Effector memory CD4-positive, alpha-beta T cell (primary cell): ENCODE measurements at places on chromosomes 2 and 18.

GRCh38 chr2:105617631-105618350 lies 126.9 kb upstream of the NCK2 start:
- no peak for DNase-seq

- DNase-seq: no peak
Observed at GRCh38 chr2:120204022-120204405, 19.2 kb downstream of the TMEM185B start.

DNA sequence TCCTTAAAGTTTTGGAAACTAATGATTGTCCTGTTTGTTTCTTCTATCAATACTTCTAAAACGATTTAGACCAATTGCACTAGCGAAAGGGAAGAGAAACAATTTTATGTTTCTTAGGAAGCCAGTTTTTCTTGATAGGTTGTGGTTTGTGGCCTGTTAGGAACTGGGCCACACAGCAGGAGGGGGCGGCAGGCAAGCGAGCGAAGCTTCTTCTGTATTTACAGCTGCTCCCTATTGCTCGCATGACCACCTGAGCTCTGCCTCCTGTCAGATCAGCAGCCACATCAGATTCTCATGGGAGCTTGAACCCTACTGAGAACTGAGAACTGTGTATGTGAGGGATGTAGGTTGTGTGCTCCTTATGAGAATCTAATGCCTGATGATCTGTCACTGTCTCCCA lies 201.5 kb upstream of the PXDN start:
- no peak for DNase-seq

- DNase-seq: no peak
Observed at GRCh38 chr2:55437515-55438390, 18.1 kb upstream of the CCDC88A start.

- DNase-seq: no peak
Observed at GRCh38 chr2:43950383-43951008, 45.3 kb downstream of the LRPPRC start.

DNA sequence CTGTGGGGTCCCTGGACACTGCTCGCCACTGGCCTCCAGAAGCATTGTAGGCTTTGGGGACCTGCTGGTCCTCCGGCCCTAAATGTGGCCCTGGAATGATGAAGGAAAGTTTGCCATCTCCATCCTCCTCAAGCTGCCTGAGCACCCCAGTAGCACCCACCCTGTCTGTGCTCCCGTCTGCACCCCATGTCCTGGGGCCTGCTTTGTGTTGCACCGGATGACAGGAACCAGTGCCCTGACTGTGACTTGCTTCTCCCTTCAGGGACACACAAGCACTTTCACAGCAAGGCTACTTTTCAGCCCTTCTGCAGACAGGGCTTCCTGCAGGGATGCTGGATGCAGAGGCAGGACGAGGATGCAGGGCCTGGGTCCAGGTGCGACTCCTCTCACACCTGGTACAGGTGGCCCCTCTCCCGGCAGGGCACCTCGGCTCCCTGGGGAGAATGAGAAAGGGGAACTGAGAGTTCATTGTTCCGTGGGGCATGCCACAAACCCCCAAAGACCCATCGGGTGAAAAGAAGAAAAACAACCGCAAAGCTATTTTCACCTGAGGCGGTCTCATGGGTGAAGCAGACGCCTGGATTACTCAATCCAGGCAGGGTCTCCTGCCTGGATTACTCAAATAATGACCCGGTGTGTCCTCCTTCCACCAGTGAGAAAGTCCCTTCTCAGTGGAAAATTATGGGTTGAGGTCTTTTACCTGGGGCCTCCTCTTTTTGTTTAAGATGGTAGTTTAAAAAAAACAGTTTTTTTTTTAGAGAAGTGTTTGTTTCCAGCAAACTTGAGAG lies 74.9 kb downstream of the LONRF2 start:
- no peak for DNase-seq

DNA sequence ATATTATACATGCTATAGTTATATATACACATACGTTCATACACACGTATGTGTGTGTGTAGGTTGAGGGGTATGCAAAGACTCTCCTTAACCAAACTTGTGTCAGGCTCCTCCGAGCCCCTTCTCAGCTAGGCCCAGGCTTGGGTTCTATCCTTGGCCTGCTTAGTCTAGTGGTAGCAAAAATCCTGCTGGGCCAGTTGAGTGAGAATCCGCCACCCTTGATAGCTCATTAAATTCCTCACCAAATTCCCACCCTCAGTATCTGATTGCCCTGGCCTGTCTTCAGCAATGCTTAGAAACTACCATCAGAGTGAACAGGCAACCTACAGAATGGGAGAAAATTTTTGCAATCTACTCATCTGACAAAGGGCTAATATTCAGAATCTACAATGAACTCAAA lies 126.5 kb downstream of the TSN start:
- no peak for DNase-seq

- DNase-seq: no peak
Observed at GRCh38 chr2:209523867-209524266, 100.0 kb downstream of the MAP2 start.

- no peak for DNase-seq
Observed at GRCh38 chr2:224222291-224222690, 179.6 kb downstream of the FAM124B start.

- no peak for DNase-seq
Observed at GRCh38 chr2:150595803-150596470, 108.5 kb upstream of the RND3 start.

DNA sequence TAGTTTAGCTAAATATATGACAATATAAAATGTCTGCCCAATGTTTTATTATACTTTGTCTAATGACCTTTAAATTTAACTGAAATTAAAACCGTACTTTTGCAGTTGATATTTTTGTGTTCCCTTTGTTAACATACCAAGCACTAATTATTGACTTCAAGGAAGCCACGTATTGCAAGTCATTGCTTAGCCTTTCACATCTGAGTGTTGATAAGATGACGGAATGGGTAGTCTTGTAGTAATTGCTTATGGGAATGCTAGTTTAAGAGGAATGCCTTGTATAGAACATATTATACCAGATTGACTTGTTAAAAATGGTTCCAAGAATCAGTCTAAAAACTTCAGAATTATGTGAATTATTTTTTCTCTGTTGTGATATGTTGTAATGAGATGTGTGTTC lies 14.0 kb upstream of the ELAC1 start:
- no peak for DNase-seq

DNA sequence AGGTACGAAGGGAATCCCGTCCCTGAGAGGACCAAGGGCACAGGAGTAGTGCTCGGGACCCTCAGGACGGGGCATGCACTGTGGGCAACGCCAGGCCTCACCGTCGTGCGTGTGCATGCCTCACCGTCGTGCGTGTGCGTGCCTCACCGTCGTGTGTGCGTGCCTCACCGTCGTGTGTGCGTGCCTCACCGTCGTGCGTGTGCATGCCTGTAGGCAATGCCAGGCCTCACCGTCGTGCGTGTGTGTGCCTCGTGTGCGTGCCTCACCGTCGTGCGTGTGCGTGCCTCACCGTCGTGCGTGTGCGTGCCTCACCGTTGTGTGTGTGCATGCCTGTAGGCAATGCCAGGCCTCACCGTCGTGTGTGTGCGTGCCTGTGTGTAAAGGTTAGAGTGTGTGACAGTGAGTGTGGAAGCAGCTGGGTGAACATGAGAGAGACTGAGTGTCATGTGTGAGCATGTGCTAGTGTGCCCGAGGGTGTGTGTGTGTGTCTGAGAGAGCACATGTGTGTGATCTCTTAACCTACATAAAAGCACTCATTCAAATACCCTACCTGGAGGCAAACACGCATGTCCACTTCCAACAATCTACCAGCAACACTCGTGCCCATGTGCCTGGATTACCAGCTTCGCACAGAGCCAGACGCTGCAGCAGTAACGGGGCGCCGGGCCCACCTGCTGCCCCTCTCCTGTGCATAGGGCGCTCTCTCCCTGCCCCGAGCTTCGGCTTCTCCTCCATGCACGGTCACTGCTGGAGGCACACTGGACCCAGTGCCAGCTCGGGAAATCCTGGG lies 36.3 kb downstream of the ZNF516 start:
- no peak for DNase-seq

- no peak for DNase-seq
Observed at GRCh38 chr2:101461381-101461780, 13.5 kb downstream of the RFX8 start.

- no peak for DNase-seq
Observed at GRCh38 chr18:67583621-67584020, 67.1 kb upstream of the DSEL start.

DNA sequence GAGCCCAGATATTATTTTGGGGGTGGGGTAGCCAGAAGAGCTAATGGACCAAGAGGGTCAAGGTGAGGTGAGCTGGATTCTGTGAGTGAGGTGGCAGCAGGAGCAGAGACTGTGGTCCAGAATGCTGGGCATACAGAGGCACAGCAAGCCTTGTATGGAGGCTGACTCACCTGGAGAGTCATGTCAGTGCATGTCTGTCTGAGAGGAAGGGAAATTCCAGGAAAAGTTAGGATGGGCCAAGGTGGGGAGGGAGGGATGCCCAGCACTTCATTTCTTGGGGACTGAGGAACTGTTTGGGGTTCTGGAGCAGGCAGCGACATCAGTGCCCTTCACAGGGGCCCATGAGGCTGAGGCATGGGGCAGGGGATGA lies 21.1 kb downstream of the PER2 start:
- DNase-seq: no peak

DNA sequence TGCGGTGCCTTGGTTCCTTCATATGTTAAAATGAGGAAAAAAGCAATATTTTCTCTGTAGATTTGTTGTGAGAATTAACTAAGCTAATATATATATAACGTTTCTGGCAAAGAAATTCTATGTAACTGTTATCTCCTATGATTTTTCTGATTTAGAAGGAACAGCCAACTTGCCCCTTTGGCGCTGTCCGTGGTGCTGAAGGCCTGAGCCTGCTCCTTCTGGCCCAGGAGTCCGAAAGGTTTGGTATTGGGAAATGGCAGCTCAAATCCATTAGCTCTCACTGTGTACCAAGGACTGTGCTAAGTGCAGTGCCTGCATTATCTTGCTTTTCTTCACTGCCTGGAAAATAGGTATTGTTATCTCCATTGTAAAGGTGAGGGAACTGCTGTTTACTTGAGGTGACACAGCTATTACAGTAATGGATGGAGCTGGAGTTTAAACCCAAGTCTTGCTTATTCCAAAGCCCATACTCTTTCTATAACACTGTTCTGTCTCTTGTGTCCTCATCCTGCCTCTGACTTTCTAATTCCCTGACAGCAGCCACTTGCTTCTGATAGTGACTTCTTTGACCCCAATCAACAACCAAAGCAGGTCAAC lies 52.2 kb downstream of the C1QL2 start:
- no peak for DNase-seq

DNA sequence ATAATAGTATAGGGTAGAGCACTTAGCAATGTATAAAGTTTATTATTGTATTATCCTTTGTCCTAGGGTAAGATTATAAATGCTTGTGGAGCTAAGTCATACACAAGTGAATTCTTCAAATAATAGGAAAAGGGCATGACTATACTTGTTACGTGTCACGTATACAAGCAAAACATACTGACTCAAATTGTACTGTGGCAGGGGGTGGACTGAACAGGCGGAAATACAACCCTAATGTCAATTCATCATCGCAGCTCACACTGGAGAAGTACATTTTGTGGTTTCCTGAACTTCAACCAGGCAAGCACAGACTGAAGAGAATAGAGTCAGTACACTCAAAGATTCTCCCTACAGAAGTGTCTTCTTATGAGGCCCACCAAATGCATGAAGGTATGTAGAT lies 201.0 kb downstream of the MBD2 start:
- no peak for DNase-seq

- no peak for DNase-seq
Observed at GRCh38 chr18:23671564-23671963, 8.9 kb upstream of the ANKRD29 start.

- no peak for DNase-seq
Observed at GRCh38 chr2:227507963-227508362, 36.0 kb downstream of the AGFG1 start.

- no peak for DNase-seq
Observed at GRCh38 chr2:238744951-238745350, 102.9 kb upstream of the TWIST2 start.

GRCh38 chr2:113278742-113279139 lies at the start of gene PAX8:
TSS of gene PAX8 (minus strand) at chr2:113278921. CDS start at chr2:113278394, 527 bp downstream.
- no peak for DNase-seq

- no peak for DNase-seq
Observed at GRCh38 chr2:152622219-152622618, 95.0 kb downstream of the PRPF40A start.

GRCh38 chr2:168998609-168999211 lies 32.4 kb downstream of the ABCB11 start:
- no peak for DNase-seq

DNA sequence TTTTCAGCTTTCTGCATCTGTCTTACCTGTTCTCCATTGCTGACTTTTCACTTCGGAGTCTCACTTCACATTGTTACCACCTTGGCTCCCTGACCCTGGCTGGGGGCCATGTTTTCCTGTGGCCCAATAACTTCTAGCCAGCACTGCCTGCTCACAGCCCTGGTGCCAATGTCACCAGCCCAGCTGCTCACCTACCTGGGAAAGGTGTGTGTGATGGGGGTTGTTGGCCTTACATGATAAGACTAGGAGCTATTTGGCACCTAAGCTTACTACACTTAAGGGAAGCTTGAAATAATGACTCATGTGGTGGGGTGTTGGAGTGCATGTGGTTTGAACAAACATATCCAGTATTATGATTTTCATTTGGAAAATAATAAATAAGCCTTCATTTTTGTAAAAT lies 37.5 kb upstream of the PGAP1 start:
- DNase-seq: no peak

- DNase-seq: no peak
Observed at GRCh38 chr2:221635949-221636348, 63.8 kb upstream of the EPHA4 start.

DNA sequence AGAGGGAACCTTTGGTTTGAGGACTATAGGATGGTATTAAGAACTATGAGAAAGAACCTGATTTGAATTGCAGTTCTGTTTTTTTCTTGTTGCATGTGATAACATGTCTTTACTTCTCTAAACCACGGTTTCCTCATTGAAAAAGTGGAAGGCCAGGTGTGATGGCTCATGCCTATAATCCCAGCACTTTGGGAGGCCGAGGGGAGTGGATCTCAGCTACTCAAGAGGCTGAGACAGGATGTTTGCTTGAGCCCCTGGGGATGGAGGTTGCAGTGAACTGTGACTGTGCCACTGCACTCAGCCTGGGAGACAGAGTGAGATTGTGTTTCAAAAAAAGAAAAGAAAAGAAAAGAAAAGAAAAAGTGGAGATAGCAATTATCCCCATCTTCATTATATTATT lies 32.3 kb downstream of the SCN9A start:
- no peak for DNase-seq

DNA sequence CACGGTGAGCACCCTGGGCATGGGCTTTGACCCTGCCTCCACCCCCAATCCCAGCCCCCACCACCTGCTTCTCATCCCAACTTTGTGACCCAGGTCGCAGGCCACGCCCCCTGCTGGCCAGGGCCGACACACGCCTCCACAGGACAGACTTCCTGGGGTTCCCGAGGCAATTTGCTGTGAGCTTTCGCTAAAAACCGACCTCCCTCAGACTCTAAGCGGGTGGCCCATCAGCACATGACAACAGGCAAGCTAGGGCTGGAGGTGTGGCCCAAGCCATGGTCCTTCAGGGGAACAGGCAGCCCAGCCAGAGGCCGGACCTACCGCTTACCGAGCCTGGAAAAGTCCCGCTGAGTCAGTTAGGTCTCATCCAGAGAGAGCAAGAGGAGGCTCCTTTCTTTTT lies 31.9 kb downstream of the C1QL2 start:
- no peak for DNase-seq

- no peak for DNase-seq
Observed at GRCh38 chr18:58054041-58054781, 10.2 kb downstream of the NEDD4L start.

- no peak for DNase-seq
Observed at GRCh38 chr2:135762022-135762421, 20.4 kb downstream of the UBXN4 start.

- no peak for DNase-seq
Observed at GRCh38 chr18:8328126-8328525, 281.1 kb upstream of the RAB12 start.

GRCh38 chr2:136572335-136572734 lies 193.0 kb upstream of the THSD7B start:
- no peak for DNase-seq
